LHCN-M2 (cell line): ENCODE measurements at places on chromosomes 2 and 18. TPM values are rescaled to one million over a fixed set of nuclear protein-coding genes. Genes with fewer than 3 reads are reported as not detected.
A peak's percentile ranks its signal among the peaks of the same experiment; 100 is the strongest.

- no peak for DNase-seq
These were observed 501.6 kb upstream of the TNP1 start for GRCh38 chr2:217361483-217361880.

DNA sequence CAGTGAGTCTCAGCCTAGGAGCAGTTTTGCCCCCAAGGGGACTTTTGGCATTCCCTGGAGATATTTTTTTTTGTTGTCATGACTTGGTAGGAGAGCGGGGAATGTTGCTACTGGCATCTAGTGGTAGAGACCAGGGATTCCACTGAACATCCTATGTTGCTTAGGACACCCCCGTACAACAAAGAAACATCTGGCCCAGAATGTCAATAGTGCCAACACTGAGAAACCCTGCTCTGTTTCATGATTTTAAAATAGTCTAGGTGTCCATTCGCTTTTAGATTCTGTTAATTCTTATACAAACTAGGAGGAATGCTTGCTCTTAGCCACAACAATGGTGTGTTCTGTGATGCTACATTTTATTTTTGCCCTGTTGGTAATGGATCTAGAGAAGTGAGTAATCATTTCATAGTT is 225.8 kb upstream of the SIX3 start:
- DNase-seq: peak; percentile 82

GRCh38 chr2:157404363-157404762 is 39.5 kb downstream of the CYTIP start:
- peak; percentile 35 for DNase-seq

Gene EML6
- 0.32 and 0.34 TPM in 2 replicates for total RNA-seq

Gene AKAIN1
- total RNA-seq: not detected in 2 replicates

DNA sequence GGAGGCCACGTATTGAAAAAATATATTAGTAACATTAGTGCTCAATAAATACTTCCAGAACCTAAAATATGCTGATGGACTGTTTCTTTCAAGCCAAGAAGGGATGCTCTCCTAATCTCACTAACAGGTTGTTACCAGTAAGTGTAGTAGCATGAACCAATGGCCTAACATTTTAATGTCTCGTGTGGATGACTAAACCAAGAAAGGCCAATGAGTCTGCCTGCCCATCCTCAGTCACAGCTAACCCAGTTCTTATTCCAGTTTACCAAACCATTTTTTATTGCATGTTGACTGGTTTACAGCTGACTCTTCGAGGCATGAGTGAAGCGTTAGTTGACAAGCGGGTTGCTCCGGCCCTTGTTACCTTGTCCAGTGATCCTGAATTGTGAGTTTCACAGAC is 45.1 kb upstream of the TNFRSF11A start:
- DNase-seq: no peak

Gene IL1RL1
- total RNA-seq: not detected in 2 replicates

GRCh38 chr18:12552879-12553242 is 105.0 kb downstream of the SPIRE1 start:
- no peak for DNase-seq

DNA sequence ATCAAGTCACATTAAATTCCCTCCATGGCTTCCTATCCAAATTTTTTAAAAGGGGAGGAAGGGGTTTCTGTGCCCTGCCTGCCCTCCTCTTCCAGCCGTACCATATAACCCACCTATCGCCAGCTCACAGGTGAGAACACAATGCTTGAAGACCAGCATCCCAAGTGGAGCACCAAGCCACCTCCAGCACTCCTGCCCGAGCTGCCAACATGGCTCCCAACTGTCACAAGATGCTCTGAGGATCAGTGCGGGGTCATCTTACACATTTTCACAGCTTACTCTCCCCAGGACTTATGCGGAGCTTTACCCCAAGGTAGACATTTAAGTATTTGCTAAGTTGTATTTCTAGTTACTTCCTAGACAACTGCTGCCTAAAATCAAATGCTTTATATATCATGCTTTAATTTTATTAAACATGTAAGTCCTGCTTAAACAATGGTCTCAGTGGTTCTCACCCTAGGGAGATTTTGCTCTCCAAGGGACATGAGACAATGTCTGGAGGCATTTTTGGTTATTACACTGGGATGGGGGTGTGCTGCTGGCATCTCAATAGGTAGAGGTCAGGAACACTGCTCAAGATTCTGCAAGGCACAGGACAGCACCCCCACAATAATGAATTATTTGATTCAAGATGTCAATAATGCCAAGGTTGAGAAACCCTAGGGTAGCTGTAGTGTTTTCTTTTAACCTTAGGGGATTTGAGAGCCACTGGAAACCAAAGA is 45.8 kb downstream of the SF3B1 start:
- no peak for DNase-seq

GRCh38 chr2:213733893-213734292 is 449.6 kb downstream of the SPAG16 start:
- DNase-seq: peak; percentile 4
